Psoas muscle (tissue), 8 donors: ENCODE measurements at places on chromosomes 16 and 17. TPM values are rescaled to one million over a fixed set of nuclear protein-coding genes. Genes with fewer than 3 reads are reported as not detected.

DNA sequence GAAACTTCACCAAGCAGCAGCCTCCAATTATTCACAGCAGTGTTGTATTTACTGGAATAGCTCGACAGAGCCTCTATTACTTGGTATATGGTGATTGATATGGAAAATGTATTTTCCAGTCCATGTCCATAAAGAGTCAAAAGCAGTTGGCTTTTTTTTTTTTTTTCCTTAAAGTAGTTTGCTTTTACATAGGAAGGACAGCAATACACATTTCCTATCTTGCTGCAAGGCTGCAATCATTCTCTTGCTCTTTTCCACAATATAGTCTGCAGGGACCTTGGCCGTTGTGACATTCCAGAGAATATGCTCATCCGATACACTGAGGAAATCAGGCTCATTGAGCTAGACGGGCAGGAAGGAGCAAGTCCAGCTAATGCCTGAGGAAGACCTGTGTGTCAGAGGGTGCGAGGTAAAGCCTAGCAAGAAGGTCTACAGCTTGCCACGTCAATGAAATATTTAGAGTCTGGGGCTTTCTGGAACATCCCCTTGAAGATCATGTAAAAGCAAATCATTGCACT is 131.1 kb downstream of the ENGASE start:
- no peak for DNase-seq

- DNase-seq, result no peak
Observed at GRCh38 chr17:49031965-49032928, 35.1 kb downstream of the IGF2BP1 start.

GRCh38 chr17:9402590-9403199 is 172.9 kb downstream of the STX8 start:
- DNase-seq, result no peak

DNA sequence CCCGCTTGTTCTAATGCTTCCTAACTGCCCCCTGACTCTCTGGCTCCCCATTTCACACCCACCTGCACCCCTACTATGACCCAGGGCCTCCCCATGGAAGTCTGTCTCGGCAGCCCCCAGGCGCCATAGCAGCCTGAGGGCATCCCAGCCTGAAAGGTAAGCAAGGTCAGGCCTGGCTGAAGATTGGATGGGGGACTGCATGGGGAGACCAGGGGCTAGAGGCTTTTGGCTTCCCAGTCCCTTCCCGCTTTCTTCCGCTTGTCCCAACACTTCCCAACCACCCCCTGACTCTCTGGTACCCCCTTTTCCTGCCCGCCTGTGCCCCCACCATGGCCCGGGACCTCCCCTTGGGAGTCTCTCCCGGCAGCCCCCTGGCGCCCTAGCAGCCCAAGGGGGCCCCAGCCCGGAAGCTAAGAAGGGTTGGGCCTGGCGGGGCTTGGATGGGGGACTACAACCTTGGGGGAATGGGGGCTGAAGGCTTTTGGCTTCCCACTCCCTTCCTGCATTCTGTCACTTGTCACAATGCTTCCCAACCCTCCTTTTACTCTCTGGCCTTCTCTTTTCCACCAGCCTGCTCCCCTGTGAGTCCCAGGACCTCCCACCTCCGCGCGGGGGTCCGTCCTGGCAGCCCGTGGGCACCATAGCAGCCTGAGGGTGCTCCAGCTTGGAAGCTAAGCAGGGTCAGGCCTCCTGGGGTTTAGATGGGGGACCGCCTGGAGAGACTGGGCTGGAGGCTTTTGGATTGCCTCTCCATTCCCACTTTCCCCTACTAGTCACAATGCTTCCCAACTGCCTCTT is 2288.4 kb downstream of the TP53TG3F start:
- DNase-seq, result no peak

DNA sequence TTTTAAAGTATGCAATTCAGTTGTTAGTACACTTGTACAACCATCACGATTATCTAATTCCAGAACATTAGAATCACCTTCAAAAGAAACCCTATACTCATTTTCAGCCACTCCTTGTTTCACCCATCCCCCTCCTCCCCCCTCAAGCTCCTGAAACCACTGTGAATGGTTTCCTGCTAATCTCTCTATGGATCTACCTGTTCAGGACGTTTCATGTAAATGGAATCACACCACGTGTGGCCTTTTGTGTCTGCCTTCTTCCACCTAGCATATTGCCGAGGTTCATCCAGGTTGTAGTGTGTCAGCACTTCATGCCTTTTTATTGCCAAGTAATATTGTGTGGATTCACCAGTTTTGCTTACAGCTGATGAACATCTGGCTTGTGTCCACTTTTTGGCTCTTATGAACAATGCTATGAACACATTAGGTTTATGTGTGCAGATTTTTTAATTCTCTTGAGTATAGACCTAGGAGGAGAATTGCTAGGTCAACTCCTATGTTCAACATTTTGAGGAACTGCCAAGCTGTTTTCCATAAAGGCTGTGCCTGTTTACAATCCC is 17.8 kb downstream of the EIF4A3 start:
- no peak for DNase-seq

The TPSAB1 gene
- 8.9 TPM for total RNA-seq

DNA sequence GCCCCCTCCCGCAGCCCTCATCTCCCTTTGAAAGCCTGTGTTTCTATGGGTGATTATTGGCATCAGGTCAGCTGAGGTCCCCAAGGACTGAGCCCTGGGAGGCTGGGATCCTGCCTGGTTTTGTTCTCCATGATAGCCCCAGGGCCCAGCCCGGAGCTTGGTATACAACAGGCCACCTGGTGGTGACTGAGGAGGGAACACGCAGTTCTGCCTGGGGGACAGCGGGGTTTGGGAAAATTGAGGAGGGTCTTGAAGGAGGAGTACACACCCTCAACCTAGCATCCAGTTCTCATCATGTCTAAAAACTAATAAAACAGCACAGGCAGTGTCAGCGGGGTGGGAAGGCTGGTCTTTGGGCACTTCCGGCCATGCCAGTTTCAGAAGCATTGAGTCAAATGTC is 335.1 kb downstream of the CPPED1 start:
- no peak for DNase-seq

The RSPRY1 gene
- 14.6 TPM for total RNA-seq

GRCh38 chr17:81380131-81380530 is 15.1 kb upstream of the BAHCC1 start:
- DNase-seq, result no peak

The IRF8 gene
- 1.4 TPM for total RNA-seq

GRCh38 chr16:49661465-49662187 is 194.3 kb downstream of the ZNF423 start:
- DNase-seq, result peak; percentile 85

DNA sequence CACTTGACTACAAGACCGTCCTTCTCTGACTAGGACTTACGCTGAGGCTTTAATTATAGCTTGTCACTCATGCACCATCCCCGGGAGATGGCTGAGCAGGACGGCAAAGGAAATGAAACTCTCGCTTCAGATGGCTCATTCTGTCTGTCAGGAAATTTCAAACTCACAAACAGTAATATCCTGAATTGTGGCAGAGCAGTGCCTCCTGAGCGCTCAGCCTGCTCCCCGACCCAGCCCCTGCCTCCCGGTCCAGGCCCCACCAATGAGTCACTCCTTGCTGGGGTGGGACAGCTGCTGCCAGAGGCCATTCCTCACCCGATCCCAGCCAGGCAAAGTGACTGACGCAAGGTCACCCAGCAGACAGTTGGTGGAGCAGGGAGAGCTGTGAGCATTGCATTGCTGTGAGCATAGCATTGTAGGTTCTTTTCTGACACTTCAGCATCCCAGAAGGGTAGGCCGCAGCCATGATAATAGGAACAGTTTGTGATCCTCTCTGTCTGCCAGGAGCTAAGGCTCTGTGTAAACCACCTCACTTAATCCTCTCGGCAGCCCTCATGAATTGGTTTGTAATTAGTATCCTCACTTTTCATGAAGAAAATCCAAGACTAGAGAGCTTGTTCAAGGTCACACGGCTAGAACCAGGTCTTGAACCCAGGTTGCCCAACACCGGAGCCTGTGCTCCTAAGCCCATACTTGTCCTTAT is 20.9 kb downstream of the CCDC182 start:
- no peak for DNase-seq

- DNase-seq, result no peak
Observed at GRCh38 chr16:53695070-53695469, 8.6 kb downstream of the RPGRIP1L start.

DNA sequence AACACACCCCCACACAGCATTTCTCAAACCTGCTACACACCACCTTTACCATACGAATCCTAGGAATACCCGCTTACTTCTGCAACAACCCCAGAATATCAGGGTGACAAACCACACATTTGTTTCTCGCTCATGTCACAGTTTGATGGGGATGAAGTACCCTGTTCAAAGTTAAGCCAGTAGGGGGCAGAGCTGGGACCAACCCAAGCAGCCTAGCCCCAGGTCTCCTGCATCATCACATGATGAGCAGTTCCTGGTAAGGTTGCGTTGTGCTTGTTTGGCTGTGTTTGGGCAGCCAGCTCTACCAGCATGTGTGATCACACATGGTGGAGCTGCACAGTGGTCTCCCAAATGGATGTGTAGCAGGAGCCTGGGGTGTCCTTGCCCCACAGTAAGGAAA is 103.6 kb upstream of the C16orf82 start:
- no peak for DNase-seq

The KRTAP1-1 gene
- total RNA-seq, result not detected

The KRTAP3-1 gene
- not detected for total RNA-seq

The RBFOX1 gene
- 141 TPM for total RNA-seq

DNA sequence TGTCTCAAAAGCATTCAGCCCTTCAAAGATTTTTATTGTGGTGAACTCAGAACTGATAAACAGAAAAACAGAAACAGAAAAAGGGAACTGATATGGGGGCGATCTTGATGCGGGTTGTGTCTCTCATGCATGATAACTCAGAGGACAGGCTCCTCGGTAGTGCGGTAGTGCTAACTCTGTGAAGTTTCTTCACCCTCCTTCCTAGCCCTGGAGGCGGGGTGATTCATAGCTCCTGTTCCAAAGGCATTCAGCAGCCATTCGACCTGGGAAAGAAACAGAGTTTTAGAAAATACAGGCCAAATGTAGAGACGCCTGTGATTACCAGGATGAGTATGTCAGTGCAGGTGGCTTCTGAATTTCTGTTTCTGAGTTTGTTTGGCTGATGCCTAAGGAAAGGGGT is 5.5 kb upstream of the MAF start:
- DNase-seq, result no peak

- DNase-seq, result no peak
Observed at GRCh38 chr17:10648956-10649355, 8.2 kb downstream of the MYH3 start.

- no peak for DNase-seq
Observed at GRCh38 chr17:15952048-15952532, 7.2 kb downstream of the ADORA2B start.

The PRSS53 gene
- total RNA-seq, result 0.32 TPM

DNA sequence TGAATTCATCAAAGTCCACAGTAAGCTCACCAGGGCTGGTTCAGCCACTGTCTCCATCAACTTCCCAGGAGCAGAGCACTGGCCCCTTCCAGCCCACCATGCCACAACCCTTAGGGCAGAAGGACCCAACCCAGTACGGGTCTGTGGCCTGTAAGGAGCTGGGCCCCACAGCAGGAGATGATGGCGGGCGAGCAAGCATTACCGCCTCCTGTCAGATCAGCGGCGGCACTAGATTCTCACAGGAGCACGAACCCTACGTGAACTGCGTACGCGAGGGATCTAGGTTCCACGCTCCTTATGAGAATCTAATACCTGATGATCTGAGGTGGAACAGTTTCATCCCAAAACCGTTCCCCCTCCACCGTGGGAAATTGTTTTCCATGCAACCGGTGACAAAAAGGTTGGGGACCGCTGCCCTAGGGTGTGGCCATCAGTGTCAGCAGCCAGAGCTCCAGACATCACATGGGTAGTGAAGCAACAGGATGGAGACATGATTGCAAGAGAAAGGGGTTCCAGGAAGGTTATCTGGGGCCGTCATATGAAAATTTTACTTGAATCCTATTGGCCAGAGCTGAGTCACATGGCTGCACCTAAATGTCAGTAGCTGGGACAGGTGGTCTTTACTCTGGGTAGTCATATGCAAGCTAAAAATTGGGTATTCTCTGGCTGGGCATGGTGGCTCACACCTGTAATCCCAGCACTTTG is 12.4 kb upstream of the SLC25A19 start:
- no peak for DNase-seq

DNA sequence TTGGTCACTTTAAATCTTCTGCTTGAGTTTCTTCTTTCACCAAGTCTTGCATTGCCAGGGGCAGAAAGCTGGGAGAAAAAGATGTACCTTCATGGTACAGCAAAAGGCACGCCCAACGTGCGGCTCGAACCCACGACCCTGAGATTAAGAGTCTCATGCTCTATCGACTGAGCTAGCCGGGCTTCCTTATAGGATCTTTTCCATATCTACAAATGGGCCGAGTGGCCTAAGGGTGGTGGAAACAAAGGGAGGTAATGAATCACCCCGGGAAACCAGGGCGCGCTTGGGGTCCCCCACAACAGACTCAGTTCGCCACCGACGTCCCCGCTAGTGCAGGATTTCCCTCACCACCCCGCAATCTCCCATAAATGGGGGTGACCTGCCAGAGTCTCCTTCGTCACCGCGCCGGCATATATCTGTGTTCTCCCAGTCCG is 7.5 kb upstream of the OR1F1 start:
- no peak for DNase-seq

The TMEM98 gene
- 4.6 TPM for total RNA-seq

GRCh38 chr17:65092262-65092661 is 35.7 kb upstream of the GNA13 start:
- DNase-seq, result no peak

The SLC6A2 gene
- not detected for total RNA-seq

DNA sequence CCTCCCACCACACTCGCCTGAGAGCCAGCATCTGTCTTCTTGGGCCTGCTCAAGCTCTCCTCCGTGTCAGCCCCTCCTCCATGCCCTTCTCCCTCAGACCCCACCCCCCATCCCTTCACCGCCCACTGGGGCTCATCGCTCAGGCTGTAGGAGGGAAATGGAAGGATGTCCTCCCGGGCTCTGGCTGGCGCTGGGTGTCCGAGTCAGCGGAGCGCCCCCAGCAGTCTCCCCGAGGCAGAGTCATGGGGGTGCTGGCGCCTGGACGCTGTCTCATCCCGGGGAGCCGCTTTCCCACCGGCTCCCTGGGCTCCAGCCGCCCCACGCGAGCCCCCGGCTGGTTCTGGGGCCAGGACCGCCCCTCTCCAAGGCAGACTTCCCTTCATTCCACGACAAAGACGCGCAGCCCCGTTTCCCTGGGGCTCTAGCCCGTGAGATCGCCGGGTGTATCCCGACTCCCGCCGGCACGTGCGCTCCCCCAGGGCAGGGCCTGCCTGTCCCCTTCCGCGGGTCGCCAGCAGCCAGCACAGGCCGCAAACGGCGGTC is 428 bp upstream of the ANTKMT start:
- DNase-seq, result no peak

The PLA2G10 gene
- total RNA-seq, result not detected

- no peak for DNase-seq
Observed at GRCh38 chr17:50731575-50732460, 12.4 kb downstream of the LUC7L3 start.

GRCh38 chr17:72053449-72053848 is 67.4 kb upstream of the SOX9 start:
- no peak for DNase-seq

DNA sequence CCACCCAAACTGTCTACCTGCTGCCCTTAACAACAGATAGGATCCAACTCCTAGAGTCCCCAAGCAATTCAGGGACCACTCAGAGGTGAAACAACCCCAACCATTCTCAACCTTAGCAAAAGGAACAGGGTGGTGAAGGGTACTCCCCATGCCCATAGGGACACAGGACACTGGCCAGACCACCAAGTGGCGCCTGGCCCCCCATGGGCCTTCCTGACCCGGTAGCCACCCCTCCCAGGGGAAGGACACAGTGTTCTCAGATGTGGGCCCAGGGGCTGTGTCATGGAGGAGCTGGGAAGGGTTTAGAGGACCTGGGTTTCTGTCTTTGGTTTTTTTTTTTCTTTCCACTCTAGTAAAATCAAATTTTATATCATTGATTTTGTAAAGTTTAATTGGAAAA is 9.7 kb upstream of the SLC25A39 start:
- DNase-seq, result no peak
